ENCODE measurements at places on chromosomes 5 and 9.

DNA sequence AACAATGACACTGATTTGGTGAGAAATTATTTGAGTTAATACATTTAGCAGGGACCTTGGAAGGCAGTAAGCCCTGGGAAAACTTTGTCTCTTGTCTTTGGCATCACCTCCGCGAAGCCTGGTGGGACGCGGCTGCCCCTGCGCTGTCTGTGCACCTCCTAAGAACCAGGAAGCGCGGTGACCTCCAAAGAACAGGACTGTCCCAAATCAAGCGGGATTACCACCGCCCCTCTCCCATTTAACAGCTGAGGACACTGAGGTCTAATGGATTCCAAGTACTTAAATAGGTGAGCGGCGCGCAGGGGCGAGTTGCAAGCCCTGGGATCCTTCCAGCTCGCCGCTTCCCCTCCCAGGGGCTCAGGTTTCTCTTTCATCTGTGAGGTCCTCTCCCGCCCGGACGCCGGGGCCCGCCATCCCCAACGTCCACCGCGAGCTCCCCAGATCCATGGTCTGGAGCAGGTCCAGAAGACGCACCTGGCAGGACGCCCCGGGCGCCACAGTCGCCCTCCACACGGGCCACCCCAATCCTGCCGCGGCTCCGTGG is 432 bp downstream of the STARD4 start:
- no peak for DNase-seq

- no peak for DNase-seq
Observed at GRCh38 chr9:12930906-12931305, 156.1 kb downstream of the LURAP1L start.

DNA sequence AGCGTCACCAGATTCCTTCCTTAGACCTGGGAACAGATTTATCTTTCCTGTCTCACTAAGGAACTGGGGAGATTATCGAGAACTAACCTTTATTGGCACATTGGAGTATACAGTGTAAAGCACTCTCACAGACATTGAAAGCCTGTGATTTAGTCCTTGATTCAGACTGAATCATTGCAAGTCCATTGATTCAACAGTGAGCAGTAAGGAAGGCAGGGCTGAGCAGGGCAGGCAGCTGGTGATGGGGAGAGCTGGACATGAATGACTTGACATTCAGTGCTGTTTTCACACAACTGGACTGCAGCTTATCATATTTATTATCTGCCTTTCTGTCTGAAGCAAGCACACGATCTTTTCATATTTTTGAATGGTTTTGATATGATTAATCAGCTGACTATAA is 16.2 kb downstream of the ISOC1 start:
- no peak for DNase-seq

- no peak for DNase-seq
Observed at GRCh38 chr9:17528859-17529258, 50.0 kb upstream of the SH3GL2 start.

DNA sequence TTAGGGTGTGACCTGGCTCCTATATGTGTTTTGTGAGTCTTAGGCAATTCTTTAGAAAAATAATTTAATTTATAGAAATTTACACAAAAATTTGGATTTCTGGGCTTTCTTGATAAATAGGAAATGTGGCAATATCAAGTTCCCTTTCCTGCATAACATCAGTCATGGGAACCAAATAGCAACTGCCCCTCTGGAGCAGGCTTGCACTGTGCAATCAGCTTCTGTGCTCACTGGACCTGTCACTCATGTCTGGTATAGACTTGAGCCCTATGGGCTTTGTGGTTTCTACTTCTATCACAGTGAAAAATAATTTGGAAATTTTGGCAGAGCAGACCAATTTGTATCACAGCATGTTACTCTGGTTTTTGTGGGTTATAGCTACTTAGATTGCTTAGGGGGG is 131.7 kb downstream of the ADGRV1 start:
- no peak for DNase-seq
